Lower lobe of right lung (tissue), 2 donors: ENCODE measurements at places on chromosomes 16 and 17. TPM values are rescaled to one million over a fixed set of nuclear protein-coding genes. Genes with fewer than 3 reads are reported as not detected.

- DNase-seq = no peak
Observed at GRCh38 chr17:56781906-56782305, 51.8 kb downstream of the C17orf67 start.

GRCh38 chr16:50640391-50640790 lies 40.7 kb downstream of the SNX20 start:
- DNase-seq = no peak

DNA sequence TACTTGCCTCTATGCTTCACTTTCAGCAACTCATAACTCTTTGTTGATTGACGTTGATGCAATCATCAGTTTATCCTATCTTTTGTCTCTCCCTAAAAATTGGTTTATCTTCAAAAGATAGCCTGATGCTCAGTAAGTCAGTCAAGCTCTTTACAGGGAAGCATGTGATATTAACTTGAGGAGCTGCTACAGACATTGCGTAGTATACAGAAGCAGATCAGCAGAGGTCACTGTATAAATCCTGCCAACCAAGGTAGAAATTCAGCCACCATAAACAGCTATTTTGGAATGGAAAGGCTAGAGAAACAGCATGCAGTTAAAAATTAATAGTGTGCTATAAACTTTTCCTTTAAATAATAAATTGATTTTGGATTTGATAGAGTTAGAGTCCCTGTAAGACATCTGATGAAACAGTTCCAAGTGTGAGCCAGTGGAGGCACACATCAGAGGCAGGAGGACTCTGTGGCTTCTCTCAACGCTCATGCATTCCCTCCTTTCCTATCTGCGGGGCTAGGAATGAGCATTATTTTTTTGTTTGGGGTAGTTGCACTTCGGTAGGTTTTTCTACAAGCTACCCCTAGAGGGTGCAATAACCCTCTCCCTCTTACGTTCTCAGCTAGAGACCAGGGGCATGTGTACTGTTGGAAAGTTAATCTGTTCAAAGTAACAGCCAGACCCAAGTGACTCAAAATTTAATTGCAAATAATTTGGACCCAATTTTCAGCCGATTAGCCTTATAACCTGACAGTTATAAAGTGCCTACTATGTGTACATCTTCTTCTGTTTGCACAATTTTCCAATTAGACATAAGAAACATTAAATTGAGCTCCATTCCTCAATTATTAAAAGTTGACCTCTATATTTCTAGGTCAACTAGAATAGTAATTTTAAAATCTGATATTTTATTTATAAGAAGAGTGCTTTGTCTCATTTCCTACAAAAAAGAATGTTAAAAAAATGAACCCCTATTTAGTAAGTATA lies 647.7 kb upstream of the SOX9 start:
- no peak for DNase-seq

- DNase-seq = no peak
Observed at GRCh38 chr17:34658811-34659560, 79.6 kb downstream of the TMEM132E start.

DNA sequence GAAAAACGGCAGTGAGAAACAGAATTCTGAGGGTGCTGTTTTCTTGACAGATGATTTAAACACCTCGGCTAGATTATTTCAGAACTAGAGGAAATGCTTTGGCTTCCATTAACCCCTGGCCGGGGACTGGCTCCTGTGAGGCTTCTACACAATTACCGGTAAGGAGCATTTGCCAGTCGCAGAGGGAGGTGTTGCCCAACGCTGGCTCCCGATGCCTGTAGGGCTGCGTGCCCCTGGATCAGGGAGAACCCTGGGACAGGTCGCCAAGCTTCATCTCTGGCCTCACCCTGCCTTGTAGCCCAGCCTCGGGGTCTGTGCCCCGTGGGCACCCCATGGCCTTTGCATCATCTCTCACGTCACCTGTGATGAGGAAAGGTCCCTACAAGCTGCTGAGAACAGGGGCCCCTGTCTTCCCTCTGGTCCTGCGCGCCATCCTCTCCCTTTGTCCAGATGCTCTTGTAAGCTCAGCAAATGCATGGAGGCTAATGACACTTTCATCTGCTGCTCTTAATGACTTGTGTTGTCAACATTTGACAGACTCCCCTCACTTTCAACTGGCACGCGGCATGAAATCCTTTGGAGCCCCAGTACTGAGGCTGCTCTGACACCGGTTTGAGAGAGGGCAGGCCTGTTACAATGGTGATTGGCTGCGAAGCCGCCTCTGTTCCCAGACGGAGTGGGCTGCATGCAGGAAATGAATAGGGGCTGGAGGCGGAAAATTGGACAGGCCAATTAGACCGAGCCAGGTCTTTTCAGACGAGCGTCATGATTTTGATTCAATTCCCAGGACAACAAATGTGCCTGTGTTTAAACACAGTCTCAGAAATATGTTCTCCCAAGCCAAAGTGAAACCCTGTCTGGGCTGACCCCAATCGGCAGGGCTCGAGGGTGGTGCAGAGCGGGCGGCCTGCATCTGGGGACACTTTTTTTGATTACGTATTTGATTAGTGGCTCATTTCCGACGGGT lies 85.5 kb upstream of the DOC2B start:
- DNase-seq = peak; percentile 41

- no peak for DNase-seq
Observed at GRCh38 chr16:68715471-68715870, 21.6 kb upstream of the CDH1 start.

DNA sequence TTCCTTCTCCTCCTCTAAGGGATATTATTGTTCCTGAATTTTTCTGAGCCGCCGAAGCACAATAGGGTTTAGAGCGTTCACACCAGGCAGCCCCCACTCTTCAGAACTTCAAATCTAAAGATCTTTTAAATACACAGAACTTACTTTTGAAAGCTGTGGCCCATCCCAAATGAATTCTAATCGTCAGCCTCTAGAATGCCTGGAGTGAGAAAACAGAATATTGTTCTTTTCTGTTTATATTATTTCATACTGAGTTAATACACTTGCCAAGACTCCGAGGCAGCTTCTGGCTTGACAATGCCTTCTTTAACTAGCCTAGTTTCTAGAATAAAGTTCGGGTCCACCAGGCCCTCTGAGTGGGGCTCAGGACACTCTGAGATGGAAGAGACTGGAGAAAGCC lies 405.6 kb downstream of the WWOX start:
- DNase-seq = no peak

DNA sequence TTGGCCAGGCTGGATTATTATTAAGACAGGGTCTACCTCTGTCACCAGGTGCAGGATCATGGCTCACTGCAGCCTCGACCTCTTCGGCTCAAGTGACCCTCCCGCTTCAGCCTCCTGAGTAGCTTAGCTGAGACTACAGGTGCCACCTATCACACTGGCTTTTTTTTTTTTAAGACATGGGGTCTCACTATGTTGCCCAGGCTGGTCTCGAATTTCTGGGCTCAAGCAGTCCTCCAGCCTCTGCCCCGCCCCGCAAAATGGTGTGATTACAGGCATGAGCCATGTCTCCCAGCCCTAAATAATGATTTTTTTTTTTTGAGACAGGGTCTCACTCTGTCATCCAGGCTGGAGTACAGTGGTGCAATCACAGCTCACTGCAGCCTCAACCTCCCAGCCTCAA lies 5.8 kb downstream of the OVCA2 start:
- DNase-seq = no peak

DNA sequence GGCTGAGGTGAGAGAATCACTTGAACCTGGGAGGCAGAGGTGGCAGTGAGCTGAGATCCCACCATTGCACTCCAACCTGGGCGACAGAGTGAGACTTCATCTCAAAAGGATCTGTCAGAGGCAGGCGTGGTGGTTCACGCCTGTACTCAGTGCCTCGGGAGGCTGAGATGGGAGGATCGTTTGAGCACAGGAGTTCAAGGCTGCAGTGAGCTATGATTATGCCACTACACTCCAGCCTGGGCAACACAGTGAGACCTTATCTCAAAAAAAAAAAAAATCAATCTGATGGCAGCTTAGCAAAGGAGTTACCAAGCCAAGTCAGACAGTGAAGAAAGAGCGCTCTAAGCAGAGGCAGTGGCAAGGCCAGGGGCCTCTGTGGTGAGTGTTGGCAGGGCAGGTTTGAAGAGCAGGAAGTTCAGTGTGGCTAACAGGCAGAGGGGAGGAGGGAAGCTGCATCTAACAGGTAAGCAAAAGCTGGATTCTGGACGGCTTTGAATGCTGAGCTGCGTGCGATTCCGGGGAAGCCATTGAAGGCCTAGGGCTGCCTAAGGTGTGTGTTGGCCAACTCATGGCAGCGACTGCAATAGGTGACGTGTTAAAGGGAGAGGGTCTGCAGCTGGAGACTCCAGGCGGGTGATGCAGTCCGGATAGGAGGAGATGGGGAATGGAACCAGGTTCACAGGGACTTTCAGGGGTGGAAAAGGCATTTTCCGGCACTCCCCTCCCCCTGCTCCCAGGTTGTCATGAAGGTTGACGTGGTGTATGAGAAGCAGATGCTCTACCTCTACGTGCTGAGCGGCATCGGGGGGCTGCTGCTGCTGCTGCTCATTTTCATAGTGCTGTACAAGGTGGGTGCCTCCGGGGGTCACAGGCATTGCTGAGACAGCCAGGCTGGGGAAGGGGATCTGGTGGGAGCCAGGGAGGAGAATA lies 7.0 kb downstream of the ZNF768 start:
- DNase-seq = no peak

DNA sequence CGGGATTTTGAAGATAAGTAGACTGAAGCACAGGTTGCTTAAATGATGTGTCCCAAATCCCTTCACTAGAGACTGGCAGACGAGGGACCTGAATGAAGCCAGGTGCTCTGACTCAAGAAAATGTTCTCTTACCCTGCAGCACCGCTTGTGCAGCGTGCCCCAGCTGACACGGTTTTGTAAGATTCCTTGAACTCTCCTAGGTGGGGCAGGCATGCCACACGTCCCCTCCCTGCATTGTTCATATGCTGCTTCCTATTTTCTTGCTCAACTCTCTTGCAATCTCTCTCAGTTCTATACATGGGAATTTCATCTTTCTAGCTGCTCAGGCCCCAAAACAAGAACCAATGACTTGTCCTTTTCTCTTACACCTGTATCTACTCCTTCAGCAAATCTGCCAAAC lies 22.1 kb upstream of the HNF1B start:
- no peak for DNase-seq

DNA sequence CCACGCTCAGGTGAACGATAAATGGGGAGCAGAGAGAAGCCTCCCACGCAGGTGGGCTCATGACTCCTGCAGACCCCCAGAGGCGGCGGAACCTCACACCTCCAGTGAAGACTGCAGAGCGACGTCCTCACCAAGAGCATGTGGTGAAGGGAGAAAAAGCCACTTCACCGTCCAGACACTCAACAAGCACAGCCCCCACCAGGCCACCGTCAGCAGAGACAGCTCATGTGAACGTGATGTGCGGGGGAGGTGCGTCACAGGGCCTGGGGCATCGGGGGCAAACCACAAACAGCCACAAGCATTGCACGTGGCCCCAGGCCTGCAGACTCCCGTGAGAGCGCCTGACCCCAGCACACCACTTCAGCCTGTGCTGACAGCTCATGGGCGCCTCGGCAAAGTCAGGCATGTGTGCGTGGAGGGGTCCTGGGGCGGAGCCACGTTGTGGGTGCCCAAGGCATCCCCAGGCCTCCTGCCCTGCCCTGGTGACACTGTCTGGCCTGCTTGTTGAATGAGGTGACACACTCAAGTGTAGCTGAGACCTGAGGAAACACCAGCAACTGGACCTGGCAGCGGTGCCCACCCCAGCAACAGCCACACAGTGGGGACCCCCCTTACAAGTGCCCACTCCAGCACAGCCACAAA lies 19.0 kb downstream of the LMF1 start:
- DNase-seq = no peak

GRCh38 chr16:57301126-57301817 lies 16.8 kb upstream of the PLLP start:
- DNase-seq = no peak

DNA sequence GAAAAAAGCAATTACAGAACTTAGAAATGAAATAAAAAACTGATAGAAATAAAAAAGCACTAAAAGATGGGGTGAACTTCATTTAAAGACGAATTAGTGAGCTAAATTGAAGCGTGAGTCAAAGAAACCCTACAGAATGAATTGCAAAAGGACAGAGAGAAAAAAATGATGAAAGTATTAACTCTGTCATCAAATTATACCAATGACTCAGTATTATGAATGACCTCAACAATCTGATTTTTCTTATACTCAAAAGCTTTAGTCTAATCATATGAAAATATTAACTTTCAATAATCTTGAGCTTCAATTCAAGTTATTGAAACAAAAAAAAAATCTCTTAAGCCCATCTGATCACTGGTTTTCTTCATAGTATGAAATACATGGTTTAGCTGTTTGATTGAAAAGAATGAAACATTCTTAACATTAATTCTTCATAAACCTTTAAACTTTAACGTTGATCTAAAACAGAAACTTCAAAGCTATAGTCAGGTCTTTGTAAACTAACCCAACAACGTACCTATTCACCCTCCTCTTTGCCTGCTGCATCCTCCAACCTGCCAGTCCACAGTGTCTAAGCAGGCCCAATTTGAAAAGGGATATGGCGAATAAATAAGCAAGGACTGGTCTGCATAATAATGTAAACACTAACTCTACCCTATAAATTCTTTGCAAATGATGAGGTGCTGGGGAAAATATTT lies 6.6 kb downstream of the ABCA5 start:
- DNase-seq = no peak

GRCh38 chr17:43909537-43910231 lies 2.3 kb upstream of the MPP2 start:
- DNase-seq = no peak

- no peak for DNase-seq
Observed at GRCh38 chr16:57426356-57426755, 20.8 kb downstream of the CIAPIN1 start.

DNA sequence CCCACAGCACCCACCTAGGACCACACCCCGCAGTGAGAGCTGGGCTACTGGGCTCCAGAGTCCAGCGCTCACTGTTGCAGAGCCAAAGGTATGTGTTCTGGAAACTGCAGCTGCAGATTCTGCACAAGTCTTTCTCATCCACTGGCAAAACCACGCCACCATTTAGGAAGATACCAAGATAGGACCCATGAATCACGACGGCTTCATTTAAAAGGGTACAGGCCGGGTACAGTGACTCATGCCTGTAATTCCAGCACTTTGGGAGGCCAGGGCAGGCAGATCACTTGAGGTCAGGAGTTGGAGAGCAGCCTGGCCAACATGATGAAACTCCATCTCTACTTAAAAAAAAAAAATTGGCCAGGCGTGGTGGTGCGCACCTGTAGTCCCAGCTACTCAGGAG lies 18.8 kb downstream of the FOXF1 start:
- no peak for DNase-seq

The MFSD11 gene
- total RNA-seq = 32.2 TPM

The MT1H gene
- total RNA-seq = 4.3 TPM

The CFAP119 gene
- total RNA-seq = 11.1 TPM

The ZSCAN10 gene
- total RNA-seq = not detected

The TRIM37 gene
- 19.3 TPM for total RNA-seq

The FSCN2 gene
- total RNA-seq = 3.3 TPM

The ITGAE gene
- 35.4 TPM for total RNA-seq

The CHST5 gene
- 0.62 TPM for total RNA-seq

The SPPL2C gene
- total RNA-seq = not detected

The FNDC8 gene
- total RNA-seq = not detected

The BOLA2 gene
- 4.4 TPM for total RNA-seq

The XYLT1 gene
- total RNA-seq = 9.0 TPM
